ENCODE measurements at places on chromosomes 11 and 22.

- no peak for DNase-seq
Measured at GRCh38 chr11:105799728-105800462, 190.0 kb downstream of the GRIA4 start.

- DNase-seq, result no peak
Measured at GRCh38 chr11:12441231-12441861, 64.0 kb downstream of the PARVA start.

DNA sequence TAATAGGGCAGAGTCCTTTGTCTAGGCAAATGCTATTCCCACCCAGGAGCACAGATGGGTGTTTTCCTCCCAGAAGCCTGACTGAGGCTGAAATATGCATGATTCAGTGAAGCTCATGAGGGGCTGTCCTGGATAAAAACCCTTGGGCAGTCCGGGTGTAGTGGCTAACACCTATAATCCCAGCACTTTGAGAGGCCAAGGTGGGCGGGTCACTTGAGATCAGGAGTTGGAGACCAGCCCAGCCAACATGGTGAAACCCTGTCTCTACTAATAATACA, 48.6 kb upstream of the LMO2 start:
- DNase-seq, result no peak

DNA sequence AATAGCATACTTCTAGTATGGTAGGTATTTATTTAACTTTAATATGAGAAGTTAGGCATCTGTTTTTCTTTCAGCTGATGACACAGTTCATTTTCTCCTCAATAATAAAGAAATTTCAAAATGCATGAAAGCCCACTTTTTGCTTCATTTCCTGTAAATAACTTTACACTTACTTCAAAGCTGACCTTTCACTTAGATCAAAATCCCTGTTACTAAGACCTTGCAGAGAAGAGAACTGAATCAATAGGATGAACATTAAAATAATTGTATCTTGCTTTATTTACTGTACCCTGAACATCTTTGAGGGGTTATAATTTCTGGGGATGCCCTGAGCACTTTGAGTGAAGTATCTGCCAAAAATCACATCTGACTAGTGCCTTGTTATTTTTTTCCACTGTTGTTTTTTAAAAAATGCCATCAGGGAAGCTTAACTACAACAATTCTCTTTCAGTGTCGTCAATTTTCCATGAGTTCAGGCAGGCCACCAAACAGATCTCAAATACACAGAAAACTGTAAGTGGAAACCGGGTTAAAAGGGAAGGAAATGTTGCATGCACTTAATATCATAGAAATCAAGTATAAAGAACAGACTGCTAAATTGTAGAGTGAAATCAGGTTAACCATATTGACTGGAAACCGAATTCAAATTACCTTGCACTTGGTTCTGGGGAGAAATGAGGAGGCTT, 206.2 kb downstream of the MAML2 start:
- no peak for DNase-seq

DNA sequence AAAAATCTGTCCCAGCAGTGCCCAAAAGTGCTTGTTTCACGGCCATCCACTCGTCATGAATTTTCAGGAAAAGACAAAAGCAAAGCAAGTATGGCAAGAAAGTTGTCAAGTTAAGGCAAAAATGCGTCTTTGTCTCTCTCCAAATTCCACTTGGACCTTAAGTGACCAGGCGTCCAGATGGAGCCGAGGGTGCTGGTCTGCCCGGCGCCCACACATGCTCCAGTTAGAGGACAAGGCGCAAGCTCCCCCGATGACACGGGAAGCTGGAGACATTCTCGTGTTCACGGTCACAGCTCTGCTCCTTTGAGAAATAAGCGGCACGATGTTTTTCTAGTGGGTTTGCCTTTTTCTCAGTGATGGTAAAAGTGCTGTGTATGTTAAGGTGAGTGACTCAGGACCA, 219.0 kb downstream of the BRD1 start:
- DNase-seq, result no peak

Measured in AML-193 (cell line).